Renal pelvis (tissue), 12 donors: ENCODE measurements at places on chromosomes 3 and 15. TPM values are rescaled to one million over a fixed set of nuclear protein-coding genes. Genes with fewer than 3 reads are reported as not detected.

The WNT7A gene
- 0.07 TPM for polyA plus RNA-seq

The LSG1 gene
- polyA plus RNA-seq: 30.4 TPM

The SH3GL3 gene
- polyA plus RNA-seq: 10.4 TPM

DNA sequence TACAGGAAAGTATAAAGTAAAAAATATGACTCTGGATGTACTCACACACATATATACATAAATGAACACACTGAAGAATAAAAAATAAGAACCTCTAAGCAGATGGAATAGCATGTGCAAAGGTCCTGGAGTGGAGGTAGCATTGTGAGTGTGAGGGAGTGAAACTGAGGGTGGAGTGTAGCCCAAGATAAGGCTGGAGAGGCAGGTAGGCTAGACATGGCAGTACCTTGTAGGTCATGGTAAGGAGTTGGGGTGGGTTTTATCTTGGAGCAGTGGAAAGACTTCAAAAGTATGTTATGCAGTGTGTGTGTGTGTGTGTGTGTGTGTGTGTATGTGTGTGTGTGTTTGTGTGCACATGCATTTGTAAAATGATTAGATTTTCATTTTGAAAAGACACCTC is 49.5 kb downstream of the TLNRD1 start:
- DNase-seq: no peak

DNA sequence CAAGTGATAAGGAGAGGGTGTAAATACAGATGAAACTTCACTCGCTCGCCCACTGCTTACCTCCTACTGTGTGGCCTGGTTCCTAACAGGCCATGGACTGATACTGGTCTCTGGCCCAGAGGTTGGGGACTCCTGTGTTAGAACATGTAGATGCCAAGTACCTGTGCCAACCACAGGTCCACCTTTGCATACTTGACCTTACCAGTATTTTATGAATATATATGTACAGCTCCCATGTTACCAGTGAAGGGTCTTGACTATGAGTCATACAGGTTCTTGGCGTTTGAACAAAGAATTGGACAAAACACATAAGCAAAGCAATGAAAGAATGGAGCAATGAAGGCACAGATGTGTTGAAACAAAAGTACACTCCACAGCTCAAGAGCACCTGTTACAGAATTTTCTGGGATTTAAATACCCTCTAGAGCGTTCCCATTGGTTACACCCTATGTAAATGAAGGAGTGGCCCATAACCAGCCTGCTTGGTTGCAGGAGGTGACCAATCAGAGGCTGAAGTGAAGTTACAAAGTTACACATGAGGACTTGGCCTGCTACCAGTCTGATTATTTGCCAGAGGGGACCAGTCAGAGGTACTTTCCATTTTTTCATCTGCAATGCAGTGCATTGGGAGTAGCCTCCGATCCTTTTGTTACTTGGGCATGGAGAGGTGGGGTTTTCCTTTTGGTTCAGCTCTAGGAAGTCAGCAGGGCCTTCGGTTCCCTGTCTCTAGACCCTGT is 1.7 kb upstream of the GFM1 start:
- no peak for DNase-seq

DNA sequence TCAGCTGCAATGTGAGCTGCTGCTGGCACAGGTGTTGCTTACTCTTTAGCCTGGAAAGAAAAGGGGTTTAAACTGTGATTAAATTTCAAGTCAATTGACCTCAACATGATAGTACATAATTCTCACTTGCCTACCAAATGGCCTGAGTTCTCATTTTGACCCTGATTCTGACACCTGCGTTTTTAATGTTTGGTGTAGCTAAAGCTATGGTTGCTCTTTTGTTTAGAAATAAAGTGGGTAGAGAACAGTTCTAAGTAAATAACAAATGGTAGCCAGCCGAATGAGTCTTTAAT is 100.8 kb upstream of the SOX2 start:
- DNase-seq: no peak

DNA sequence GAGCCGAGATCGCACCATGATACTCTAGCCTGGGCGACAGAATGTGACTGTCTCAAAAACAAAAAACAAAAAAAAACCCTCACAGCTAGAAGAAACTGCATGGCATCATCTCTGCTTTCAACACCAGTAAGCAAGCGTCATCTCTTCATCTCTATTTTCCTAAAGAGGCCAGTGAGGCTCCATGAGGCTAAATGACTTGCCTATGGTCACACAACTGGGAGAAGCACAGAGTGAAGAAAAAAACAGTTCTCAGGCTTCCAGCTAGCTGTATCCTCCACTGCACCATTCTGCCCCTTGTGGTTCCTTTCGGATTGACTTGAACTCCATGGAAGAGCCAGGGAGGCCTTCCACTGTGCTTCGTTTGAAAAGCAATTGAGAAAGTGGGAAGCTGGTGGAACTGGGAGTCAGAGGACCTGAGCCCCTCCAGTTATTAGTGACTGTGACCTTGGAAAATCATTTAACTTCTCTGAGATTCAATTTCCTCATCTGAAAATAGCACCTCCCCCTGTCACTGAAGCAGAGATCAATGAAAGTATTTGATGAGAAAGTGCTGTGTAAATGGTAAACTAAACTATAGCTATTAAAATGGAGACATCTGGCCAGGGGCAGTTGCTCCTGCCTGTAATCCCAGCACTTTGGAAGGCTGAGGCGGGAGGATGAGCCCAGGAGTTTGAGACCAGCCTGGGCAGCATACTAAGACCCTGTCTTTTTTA is 32.1 kb upstream of the DENND4A start:
- DNase-seq: peak; percentile 42

GRCh38 chr3:53998980-53999379 is 107.3 kb upstream of the SELENOK start:
- DNase-seq: no peak

- no peak for DNase-seq
Observed at GRCh38 chr3:184899953-184900595, 88.1 kb downstream of the VPS8 start.

- no peak for DNase-seq
Observed at GRCh38 chr3:101936419-101937356, 87.4 kb downstream of the NFKBIZ start.

GRCh38 chr3:55006244-55006676 is 78.4 kb upstream of the LRTM1 start:
- no peak for DNase-seq
